ENCODE measurements at places on chromosomes 3 and 15.

DNA sequence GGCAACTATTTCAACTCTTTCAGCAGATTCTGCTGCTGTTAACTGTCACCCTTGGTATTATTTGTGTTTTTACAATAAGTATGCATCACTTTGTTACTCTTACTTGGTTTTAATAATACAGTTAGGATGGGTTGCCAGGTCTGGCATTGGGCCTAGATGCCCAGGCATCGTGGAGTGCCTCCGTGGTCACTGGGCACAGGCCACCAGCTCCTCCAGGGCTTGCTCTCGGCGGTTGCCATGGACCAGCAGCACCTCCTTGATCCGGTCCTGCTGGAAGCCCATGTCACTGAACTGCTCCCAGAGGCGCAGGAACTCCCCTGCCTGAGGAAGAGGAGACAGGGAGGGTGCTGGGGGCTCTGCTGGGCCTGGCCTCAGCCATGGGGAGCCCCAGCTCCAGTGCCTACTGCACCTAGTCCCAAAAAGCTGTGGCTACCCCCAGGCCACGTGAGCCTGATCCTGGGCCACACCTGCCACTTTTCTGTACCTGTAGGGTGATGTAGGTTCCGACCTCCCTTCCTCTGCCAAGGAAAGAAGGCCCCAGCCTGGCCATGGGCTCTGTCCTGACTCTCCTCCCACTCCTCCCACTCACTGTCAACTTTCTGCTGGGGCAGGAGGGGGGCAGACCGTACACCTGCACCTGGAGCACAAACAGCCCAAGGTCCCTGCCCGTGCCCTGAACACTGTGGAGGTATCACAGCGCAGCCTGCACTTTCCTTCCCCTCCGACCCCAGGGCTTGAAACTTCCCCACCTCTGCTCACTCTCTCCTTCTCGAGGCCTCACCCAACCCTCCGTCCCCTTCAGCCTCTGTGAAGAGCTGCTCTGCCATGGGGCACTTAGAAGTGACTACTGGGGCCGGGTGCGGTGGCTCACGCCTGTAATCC is 16.6 kb downstream of the KBTBD13 start:
- DNase-seq, result no peak

DNA sequence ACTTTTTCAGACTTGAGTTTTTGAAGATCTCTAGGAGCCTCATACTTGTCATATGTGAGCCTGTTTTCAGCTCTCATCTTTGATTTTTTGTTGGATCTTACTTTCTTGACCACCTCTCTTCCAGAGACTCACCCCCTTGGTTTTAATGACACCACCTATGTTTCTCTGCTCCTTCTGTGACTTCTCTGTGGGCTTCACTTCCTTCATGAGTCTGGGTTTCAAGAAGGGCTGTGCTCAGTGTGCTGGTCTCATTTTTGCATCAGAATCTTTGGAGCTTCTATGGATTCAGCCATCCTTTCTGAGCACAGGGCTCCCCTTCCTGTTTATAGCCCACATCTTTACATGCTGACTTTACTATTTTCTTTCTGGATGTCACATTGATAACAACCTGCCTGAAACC is 17.7 kb downstream of the PPM1L start:
- no peak for DNase-seq

DNA sequence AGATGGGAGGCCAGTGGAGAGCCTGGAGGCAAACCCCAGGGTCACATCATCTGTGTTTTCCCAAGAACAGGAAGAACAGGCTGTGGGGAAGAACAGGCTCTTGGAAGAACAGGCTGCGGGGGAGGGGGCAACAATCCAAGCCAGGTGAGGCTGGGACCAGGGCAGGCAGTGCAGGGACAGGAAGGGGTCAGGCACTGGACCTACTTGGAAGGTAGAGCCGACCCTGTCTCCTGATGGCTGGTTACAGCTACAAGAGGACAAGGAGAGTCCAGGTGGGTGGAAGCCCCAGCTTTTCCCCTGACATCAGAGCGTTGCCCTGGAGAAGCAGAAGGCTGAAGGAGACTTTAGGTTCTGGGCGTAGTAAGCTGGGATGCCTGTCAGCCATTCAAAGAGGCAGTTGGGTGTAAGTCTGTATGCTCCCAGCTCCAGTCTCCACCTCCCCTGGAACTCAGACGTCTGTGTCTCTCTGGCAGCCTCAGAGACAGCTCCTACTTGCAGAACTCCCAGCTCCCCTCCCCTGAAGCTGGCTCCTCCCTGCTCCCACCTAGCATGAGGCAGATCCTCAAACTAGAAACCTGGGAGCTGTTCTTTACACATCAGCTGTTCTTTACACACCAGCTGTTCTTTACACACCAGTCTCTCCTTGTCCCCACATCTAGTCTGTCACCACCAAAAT is 130.9 kb downstream of the DNAJB8 start:
- no peak for DNase-seq

GRCh38 chr15:72511536-72511935 is 37.4 kb downstream of the ARIH1 start:
- no peak for DNase-seq

- DNase-seq, result no peak
These were observed 70.7 kb downstream of the SSR3 start for GRCh38 chr3:156483961-156484787.

GRCh38 chr3:46112296-46112695 is 85.0 kb upstream of the XCR1 start:
- no peak for DNase-seq

GRCh38 chr15:29105151-29105854 is 164.3 kb downstream of the NSMCE3 start:
- no peak for DNase-seq

DNA sequence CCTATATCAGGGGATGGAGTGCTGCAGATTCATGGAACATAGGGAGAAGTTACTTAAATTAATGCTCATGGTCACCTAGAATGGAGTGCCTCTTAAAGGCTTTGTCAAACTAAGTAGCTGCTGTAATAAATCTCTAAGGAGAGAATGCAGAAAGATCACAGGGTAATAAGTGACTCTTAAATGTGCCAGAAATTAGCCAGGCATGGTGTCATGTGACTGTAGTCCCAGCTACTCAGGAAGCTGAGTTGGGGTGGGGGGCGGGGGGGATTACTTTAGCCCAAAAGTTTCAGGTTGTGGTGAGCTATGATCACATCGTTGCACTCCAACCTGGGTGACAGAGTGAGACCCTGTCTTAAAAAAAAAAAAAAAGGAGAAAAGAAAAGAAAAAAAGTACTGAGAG is 90.9 kb upstream of the ASB14 start:
- DNase-seq, result no peak

GRCh38 chr15:101183226-101183930 is 68.5 kb downstream of the CHSY1 start:
- DNase-seq, result no peak

DNA sequence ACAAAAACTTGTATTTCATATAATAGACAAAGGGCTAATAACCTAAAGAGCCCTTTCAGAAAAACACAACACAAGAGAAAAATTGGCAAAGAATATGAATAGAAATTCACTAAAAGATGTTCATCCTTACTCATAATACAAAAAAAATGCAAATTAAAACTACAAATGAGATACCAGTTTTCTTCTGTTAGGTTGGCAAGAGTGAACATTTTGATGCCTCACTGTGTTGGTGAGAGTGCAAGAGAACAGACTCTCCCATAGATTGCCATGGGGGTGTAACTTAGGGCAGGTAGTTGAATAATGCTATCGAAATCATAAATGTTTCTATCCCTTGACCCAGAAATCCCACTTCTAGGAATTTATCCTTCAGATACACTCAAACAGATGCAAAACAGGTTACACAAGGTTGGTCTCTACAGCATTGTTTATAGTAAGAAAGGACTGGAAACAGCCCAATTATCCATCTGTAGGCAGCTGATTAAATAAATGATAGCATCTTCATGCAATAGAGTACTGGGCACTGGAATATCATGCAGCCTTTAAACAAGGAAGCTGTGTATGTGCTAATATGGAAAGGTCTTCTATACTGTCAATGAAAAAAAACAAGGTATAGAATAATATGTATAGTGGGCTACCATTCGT is 146.3 kb downstream of the TLE3 start:
- DNase-seq, result no peak

- no peak for DNase-seq
These were observed 37.4 kb downstream of the ACAA1 start for GRCh38 chr3:38099518-38099917.

- DNase-seq, result no peak
These were observed 6.6 kb downstream of the PLSCR5 start for GRCh38 chr3:146598535-146598934.

- DNase-seq, result no peak
These were observed 2.1 kb upstream of the CCDC33 start for GRCh38 chr15:74233851-74234597.

- DNase-seq, result peak; percentile 29
These were observed 13.6 kb upstream of the CASR start for GRCh38 chr3:122169911-122170310.

DNA sequence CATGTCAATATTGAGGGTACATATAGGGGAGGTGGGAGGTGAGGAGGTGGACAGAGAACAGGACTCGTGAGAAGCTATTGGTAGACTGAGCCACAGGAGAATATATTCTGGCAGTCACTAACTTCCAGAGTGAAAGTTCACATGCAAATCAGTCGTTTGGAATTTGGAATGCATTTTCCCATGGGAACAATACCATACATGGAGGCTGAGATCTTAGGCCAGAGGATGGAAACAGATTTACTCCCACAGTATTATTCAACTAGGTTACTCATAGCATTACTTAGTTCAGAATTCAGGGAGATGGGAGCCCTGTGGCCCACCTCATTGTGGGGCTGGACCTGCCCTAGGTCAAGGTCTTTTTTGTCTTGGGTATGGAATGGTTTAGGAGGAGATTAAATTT is 36.4 kb upstream of the ABHD2 start:
- no peak for DNase-seq

DNA sequence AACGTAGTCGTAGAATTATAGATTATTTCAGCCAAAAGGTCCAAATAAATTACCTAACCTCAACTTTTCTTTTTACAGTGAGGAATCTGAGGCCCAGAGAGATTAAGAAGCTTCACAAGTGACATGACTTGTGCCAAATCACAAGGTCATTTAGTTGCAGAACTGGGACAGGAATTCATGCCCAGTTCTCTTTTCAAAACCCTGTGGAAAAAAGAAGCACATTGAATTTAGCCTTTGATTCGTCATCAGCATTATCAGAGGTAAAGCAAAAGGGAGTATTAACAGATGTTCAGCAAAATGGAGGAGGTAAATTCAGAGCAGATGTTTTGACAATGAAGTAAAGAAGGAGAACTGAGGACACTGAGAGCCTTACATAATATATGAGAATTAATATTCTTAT is 4.5 kb downstream of the SERPINI2 start:
- DNase-seq, result no peak

DNA sequence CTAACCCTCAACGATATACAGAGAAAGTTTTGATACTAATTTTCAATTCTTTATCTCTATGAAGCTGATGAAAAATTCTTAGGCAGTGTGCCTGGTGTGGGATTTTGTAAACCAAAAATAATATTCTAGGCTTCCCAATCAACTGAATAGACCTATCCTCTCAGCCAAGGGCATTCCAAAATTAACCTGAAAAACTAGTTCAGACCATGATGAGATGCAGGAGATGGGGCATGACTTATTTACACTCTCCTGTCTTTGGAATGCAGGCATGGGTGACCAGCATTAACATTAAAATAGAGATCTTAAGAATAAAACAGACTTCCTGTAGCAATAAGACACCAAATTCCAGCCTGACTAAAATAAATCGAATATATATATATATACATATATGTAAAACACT is 7.8 kb upstream of the LPCAT4 start:
- no peak for DNase-seq

- DNase-seq, result no peak
These were observed 23.8 kb upstream of the NMB start for GRCh38 chr15:84681831-84682230.

- DNase-seq, result no peak
These were observed 21.5 kb upstream of the MORF4L1 start for GRCh38 chr15:78850941-78851755.

DNA sequence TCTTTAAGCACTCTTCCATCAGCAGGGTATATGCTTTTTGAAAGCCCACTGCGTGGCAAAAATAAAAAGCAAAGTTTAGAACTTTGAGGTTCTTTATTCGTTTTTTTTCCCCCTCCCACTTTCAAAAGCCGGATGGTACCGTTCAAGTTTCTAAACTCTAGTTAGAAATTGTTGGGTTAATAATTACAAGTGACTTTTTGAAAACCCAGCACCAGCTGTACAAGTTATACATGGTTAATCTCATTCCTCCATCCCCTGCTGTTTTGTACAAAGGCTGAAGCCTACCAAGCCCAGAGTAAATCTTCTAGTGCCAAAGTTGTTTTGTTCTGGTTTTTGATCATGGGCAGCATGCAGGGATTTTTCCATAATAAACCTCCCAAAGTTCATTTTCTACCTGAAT is 48.6 kb downstream of the WDR72 start:
- DNase-seq, result no peak

- DNase-seq, result peak; percentile 78
These were observed 7.5 kb downstream of the GNB5 start for GRCh38 chr15:52183562-52184173.

DNA sequence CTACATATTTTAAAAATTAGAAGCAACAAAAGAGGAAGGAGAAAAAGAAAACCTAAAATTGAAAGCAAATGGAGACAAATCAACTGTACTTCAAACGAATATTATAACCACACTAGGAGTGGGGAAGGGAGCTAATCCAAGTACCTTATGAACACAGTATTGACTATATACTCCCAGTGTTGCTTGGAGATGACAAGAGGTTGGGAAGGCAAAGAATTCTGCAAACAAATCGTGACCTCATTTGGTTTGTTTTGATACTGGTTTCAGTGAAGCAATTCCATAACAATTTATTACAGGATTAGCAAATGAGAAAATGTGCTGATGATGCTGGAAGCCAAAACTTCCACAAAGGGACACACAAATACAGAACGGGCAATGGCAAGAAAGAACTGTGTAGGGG is 268.1 kb downstream of the ULK4 start:
- no peak for DNase-seq

- DNase-seq, result no peak
These were observed 235.0 kb downstream of the SHOX2 start for GRCh38 chr3:157871248-157871647.

- no peak for DNase-seq
These were observed 252.7 kb upstream of the ZPLD1 start for GRCh38 chr3:102182162-102182561.

GRCh38 chr15:80031841-80032240 is 27.6 kb upstream of the ZFAND6 start:
- no peak for DNase-seq

GRCh38 chr3:72814308-72814707 is 33.9 kb downstream of the SHQ1 start:
- no peak for DNase-seq

DNA sequence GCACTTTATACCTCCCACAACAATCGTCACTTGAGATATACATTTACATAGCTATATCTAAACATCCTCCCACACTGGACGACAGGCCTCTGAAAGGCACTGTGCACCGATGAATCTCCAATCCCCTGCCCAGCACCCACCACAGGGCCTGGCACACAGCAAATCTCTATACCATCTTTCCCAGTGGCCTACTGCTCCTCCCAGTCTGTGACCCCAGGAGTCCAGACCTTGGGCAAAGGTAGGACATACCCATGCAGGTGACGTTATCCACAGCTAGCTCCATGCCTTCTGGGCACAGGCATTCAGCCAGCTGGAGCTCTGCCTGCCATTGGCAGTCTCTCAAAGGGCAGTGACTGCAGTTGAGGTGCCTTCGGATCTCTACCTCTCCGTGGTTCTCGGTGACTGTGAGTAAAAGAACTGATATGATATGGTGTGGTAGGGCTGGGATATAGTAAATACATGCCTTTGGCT is 5.8 kb downstream of the LTK start:
- DNase-seq, result no peak
